GM10248 (cell line): ENCODE measurements at places on chromosomes 12 and 14.

- no peak for DNase-seq
Measured at GRCh38 chr14:28751467-28752058, 15.0 kb upstream of the FOXG1 start.

GRCh38 chr12:3033539-3033867 lies 43.7 kb upstream of the TSPAN9 start:
- DNase-seq = no peak

DNA sequence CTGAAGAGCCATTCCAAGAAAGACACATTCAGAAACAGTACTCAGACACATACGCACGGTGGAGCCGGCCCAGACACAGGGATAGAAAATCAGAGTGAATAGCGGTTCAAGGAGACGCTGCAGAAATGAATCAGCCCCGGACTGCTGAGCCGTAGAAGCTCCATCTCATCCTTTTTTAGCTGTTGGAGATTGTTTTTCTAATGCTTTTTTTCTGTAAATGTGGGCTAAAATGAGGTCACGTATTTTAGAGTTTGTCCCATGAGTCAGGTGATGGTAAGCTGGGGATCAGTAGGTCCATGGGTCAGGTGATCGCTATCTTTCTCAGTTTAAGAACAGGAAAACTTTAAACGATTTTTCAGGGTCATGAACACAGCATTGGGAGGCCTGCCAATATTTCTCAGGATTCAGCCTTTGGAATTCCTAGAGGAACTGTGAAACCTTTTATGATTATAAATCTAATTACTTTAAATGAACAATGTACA lies 202.4 kb downstream of the ITPR2 start:
- DNase-seq = no peak

DNA sequence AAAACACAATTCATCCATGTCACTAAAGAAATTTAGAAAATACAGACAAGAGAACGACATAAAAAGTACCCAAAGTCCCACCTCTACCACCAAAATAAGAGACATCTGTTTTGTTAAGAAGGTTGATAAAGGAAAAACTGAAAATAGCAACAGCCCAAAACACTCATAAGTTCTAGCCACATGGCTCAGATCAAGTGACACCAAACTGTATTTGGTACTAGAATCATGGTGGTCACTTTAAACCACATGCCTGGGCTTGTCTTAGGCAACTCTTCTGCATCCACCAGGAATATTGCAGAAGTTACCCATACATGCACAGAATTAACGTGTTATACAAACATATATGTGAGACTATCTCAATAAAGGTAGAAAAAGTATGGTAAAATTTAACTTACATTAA lies 78.2 kb upstream of the GTF2A1 start:
- no peak for DNase-seq

GRCh38 chr14:76765461-76765931 lies 4.2 kb downstream of the VASH1 start:
- no peak for DNase-seq

DNA sequence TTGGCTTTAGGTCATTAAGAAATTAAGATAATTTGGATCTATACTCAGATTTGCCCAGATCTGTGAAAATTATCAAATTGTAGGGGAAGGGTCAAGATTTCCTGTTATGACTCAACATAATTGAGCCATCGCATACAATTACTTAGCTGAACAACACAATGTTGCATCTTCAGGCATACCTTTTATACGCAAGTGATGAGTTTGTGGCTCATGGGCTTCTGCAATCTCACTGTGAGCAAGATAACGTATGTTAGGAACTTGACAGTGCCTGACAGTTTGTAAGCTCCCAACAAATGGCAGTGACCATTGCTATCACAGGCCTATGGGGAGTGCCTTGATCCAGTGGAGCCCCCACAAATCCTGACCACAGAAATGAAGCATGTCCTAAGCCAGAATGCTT lies 199.7 kb downstream of the BCAT1 start:
- no peak for DNase-seq

DNA sequence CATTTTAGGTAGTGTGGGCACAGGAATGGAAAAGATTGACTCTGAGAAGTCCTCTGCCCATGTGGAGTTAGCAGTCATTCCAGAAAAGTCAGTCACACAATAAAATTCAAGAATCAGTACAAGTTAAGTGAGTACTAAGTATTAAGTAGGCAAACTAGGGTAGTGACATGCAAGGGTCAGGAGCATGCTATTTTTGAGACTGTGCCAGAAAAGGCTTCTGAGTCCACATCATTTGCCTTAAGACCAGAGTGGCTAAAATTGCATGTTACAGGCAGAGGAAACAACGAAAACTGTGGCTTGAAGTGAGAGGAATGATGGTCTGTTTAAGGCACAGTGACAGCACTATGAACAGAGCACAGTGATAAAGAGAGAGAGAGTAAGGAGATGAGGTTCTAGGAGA lies 108.9 kb downstream of the SLC6A15 start:
- DNase-seq = no peak

DNA sequence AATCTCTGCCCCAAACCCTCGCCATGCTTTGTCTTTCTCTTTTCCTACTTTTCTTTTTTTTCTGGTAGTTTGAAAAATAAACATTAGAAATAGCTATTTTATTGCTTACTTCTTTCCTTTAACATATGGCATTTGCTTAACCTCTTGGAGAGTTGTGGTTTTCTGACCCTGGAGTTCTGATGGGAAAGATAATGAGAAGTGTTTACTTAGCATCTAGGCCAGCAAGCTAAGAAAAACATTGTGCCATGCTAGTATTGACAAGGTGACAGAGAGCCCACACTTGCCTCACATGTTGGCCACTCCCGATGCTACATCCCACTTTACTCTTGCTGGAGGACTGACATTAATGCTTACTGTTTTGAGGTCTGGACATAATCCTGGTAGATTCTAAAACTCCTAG lies 886.2 kb downstream of the DIO2 start:
- no peak for DNase-seq

- DNase-seq = no peak
Measured at GRCh38 chr12:2306012-2306411, 253.2 kb downstream of the CACNA1C start.

DNA sequence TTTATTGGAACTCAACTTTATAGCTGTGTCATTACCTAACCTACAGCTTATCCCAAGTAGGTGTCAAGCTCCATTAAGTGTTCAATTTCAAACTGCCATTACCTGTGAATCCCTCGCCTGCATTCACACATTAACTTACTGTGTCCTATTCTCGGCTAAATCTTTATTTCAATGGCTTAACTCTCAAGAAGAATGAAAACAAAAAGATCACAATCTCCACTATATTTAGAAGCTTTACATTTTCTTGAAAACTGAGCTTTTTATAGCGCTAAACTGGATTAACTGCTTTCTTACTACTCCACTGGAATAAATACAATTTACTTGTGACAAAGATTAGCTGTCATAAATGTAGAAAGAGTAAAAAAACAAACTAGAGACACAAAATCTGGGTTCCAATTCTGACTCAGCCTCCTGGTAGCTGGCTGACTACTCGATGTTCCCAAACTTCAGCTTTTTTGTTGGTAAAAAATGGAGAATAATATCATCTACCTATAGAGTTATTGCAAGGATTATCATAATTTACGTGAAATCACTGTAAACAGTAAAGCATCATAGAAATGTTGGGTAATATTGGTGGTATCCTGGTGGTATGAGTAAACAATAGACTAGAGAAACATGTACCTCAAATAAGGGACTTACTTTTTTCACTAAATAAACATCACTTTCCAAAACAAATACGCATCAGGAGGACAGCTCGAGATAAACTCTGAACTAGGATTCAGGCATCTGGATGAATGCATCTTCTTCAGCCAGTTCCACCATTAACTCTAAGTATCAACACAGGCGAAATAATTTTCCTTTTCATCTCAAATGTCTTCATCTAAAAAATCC lies 1.7 kb downstream of the RALGAPA1 start:
- no peak for DNase-seq

DNA sequence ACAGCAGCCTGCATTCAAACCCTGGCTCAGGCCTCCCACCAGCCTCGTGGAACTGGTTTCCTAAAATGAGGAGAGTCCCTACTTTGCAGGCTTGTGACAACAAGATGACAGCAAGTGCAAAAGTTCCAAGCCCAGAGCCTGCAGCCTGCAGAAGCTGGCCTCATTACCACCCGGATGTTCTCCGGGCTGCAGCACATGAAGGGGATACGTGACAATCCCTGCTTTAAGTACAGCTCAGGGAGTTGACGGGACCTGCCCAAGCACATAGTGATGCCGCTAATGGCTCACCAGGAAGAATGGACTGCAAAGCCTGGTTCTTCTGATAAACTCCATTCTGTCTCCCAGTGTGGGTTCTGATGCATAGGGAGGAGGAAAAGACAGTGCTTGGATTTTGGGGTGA lies 15.0 kb downstream of the SSH1 start:
- DNase-seq = no peak

GRCh38 chr14:105282098-105282725 lies 18.6 kb downstream of the BRF1 start:
- no peak for DNase-seq

DNA sequence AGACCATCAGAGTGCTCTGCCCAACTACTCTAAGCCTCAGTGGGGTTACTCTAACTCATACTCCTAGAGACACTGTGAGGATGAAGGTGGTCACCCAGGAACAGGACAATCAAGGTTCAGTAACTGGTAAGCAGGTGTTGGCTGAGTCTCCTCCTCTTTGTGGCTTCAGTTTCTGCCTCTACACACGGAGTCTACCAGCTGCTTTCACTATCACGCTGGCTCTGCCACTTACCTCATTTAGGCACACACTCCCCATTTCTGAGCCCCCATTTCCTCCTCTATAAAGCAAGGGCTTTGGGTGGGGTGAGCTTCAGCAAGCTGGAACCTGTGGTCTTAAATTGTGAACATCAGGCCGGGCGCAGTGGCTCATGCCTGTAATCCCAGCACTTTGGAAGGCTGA lies 7.3 kb upstream of the TCHP start:
- peak; percentile 53 for DNase-seq

- DNase-seq = no peak
Measured at GRCh38 chr12:14696265-14696741, at the start of gene GUCY2C. Gene GUCY2C (minus strand): TSS chr12:14696599. CDS start chr12:14696448, 151 bp downstream.

- no peak for DNase-seq
Measured at GRCh38 chr12:214003-214741, at the start of gene SLC6A12. Gene SLC6A12 (minus strand): TSS chr12:214157. CDS start chr12:209986, 4,171 bp downstream.

DNA sequence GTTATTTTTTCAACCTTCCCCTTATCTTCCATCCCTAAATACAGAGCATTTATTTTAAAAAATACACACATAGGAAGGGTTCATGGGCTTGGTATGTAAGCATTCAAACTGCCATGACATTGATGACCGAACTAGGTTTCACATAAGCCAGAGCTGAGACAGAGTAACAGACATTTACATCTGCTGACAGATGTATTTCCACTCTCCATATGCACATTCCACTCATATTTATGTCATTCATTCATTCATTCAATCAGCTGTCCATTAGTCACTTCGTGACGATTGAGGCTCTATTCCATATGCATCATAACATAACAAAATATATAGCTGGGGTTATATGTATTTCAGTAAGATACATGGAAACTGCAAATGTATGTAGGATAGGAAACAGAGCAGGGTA lies 145.5 kb upstream of the OTX2 start:
- DNase-seq = no peak

- DNase-seq = no peak
Measured at GRCh38 chr14:61586544-61587055, 108.7 kb upstream of the HIF1A start.

GRCh38 chr12:89058402-89058801 lies 293.9 kb downstream of the DUSP6 start:
- no peak for DNase-seq

GRCh38 chr14:86196471-86196870 lies 666.5 kb downstream of the FLRT2 start:
- no peak for DNase-seq

DNA sequence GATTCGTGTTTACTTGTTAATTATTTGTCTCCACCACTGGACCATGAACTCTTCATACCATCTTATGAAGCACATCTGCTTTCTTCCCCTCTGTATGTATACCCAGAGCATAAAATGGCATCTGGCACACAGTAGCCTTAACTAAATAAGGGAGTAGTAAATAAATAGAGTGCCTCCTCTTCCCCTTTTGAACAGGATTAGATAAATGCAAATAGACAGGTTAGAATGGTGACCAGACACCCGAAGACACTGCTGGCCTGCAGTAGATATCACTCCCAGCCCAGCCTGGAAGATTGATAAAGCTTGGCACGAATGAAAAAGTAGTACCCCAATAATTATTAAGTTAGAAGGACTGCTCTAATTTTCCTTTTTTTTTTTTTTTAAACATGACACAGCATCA lies 6.9 kb downstream of the GALNT4 start:
- DNase-seq = no peak

GRCh38 chr12:124196236-124196635 lies 98.7 kb upstream of the RFLNA start:
- DNase-seq = no peak

- DNase-seq = no peak
Measured at GRCh38 chr12:66763467-66763866, 84.6 kb upstream of the GRIP1 start.

DNA sequence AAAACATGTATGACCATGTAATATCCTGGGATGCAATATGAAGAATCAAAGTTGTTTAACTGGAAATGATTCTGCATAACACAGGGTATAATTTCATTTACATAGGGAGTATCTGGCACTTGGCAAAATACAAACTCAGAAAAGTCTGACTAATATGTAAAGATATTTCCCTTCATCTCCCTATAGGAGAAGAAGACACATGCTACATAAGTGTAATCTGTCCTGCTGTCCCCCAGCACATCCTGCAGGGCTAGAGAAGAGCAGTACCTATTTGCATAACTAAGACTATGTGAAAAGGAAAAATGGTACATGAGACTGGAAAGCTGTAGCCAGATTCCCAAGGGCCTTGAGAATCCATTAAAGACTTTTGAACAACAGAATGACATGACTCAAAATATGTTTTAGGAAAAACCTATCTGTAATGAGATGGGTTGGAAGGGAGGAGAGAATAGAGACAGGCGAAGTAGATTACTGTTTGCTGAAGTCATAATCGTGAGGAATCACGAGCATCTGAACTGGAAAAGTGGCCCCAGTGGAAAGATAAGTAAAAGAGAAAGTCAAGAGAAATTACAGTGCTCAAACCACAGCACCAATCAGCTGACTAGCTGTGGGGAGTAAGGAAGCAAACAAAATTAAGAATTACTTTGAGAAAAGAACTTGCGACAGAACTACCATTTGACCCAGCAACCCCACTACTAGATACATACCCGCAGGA lies 155.1 kb upstream of the HMGA2 start:
- DNase-seq = no peak

DNA sequence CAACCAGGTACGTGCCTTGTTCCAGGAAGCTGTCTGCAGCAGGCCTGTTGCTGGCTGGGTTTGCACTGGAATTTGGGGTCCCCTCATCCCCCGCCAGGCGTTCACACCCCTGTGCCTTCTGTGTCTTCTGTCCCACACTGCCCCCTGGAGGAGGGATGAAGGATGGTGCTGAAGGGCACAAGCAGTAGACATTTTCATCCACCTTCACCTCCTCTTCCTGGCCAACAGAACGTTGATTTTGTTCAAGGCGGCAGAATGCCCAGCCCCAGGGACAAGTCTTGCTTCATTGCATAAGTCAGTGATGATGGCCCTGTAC lies 122.1 kb downstream of the CALM1 start:
- DNase-seq = peak; percentile 68
